ENCODE measurements at places on chromosomes 12 and 14.
A peak's percentile ranks its signal among the peaks of the same experiment; 100 is the strongest.

DNA sequence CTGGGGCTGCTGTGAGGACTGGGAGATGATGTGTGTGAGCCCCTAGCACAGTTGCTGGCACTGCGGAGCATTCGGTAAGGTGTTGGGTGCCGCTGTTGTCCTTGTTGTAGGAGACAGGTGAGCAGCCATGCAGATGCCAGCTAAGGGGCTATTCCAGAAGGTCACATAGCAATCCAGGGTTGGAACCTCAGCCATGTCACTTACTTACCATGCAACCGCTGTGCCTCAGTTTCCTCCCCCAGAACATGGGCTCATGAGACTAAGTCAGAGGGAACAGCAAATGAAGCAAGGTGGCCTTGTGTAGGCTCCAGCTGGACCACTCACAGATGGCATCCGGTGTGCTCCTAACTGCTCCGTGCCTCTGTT lies 13.2 kb downstream of the DTX1 start:
- no peak for ATAC-seq

GRCh38 chr14:68734231-68734732 lies 58.6 kb downstream of the ZFP36L1 start:
- peak; percentile 90 for ATAC-seq

GRCh38 chr14:92646952-92647796 lies 101.3 kb downstream of the LGMN start:
- no peak for ATAC-seq

- no peak for ATAC-seq
These were observed 9.0 kb upstream of the FKBP11 start for GRCh38 chr12:48934312-48934706.

- no peak for ATAC-seq
These were observed 13.9 kb downstream of the GALNT6 start for GRCh38 chr12:51377099-51377984.

DNA sequence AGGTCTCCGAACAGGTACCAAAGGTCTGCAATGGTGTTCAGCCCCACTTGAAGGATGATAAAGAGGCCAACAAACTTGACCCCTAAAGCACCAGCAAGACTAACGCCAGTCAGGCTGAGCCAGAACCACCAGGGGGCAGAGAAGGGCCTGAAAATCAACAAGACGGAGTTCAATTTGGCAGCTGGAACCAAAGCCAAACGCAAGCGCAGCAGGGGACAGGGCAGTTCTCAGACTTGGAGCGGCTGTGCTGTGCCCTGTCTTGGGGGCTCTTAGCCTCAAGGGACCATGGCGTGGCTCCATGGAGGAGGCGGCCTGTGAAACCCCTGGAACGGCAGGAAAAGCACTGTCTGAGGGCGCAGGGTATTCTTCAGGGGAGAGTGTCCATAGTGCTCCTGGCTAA lies 19.6 kb downstream of the POMT2 start:
- ATAC-seq = no peak

GRCh38 chr12:54039417-54040147 lies 6.7 kb downstream of the HOXC5 start:
- no peak for ATAC-seq

DNA sequence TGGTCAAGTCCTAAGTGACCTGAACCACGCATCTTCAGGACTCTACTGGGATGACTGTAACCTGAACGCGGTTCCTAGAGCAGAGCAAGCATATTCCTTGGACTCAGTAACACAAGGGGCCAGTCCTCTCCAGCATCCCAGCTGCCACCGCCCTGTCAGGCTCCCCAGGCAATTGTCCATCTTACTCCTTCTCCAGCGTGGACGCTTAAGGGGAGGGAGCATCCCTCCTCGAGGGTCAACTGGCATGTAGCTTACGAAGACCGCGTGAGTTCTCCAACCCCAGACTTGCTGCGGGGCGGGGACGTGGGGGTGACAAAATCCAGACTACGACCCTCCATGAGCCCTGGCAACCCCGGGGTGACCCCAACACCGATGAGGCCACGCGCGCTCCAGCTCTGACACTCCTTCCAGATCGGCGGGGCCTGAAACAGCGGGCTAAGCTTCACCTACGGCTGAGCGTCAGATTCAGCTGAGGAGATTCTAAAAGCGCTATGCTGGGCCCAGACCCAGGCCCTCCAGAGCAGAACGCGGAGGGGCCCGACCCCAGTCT lies 846 bp upstream of the MTHFD1 start:
- ATAC-seq = peak; percentile 40

- ATAC-seq = no peak
These were observed 209.0 kb upstream of the FBXO33 start for GRCh38 chr14:39641224-39641623.

DNA sequence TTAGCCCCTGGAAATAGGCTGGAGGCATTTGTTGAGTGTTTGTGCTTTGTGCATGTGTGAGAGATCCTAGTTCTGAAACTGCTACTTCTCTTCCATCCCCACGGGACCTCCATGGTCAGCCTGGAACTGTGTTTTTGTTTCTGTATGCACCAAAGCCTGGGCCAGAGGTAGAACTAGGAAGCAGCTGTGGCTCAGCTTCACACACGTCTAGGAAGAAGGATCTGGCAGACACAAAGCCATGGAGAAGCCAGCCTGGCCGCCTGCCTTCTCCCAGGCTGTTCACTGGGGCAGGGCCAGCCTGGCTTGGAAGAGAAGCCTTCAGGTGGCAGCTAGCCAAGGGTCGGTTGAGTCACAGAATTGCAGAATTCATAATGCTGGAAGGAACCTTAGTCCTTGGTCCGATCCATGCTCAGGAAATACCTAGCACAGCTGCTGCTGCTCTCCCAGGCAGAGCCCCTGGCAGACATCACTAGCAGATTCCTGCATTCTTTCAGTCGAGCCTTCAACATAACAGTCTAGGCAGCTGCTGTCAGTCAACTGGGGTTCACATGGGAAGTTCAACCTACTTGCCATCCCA lies 27.0 kb downstream of the RIN3 start:
- no peak for ATAC-seq

DNA sequence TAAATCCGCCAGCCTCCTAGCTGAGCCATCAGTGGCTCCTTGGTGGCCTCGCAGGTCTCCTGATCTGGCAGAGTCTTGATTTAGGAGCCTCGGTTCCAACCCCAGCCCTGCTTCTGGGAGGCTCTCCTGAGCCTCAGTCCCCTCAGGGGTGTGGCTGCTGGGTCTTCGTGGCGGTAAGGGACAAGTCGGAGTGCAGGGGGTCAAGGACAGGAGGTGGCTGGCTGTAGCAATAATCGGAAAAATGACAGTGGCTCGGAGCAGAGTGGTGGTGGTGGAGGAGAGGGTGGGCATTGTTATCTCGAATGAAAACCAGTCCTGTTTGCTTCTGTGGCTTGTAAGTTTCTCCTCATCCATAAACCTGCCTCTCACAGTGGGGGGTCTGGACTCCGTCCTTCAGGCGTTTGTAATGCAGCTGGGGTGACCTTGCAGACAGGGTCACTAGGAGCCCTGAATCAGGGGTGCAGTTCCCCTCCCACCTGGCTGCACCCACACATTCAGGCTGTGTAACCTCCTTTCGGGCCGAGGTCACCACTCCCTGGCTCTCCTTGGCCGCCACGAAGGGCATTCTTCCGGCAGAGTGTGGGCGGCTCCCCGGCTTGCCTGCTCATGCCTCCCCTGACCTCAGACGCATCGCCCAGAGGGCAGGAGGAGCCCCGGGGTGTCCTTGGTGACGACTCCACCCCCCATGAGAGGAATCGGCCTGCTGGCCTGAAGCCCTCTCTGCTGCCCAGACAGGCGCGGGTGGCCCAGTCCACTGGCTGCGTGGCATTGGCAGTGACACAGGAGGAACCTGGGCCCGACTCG lies 8.1 kb downstream of the BCL7A start:
- no peak for ATAC-seq

DNA sequence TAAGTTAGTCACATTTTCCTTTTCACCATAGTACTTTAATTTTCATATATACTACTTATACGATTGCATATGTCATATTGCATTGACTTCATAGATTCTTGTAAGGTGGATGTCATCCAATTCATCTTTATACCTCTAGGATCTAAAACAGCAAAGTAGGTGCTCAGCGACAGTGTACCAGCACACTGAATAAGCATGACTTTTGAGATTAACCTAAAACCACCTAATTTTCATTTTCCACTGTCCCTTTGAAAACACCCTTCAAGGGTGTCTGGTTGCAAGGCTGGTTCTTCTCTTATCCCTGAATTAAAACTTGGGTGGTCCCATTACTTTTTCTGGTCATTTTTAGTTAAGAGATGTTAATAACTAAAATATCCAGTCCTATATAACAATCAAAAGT lies 4.4 kb downstream of the GPR19 start:
- no peak for ATAC-seq

DNA sequence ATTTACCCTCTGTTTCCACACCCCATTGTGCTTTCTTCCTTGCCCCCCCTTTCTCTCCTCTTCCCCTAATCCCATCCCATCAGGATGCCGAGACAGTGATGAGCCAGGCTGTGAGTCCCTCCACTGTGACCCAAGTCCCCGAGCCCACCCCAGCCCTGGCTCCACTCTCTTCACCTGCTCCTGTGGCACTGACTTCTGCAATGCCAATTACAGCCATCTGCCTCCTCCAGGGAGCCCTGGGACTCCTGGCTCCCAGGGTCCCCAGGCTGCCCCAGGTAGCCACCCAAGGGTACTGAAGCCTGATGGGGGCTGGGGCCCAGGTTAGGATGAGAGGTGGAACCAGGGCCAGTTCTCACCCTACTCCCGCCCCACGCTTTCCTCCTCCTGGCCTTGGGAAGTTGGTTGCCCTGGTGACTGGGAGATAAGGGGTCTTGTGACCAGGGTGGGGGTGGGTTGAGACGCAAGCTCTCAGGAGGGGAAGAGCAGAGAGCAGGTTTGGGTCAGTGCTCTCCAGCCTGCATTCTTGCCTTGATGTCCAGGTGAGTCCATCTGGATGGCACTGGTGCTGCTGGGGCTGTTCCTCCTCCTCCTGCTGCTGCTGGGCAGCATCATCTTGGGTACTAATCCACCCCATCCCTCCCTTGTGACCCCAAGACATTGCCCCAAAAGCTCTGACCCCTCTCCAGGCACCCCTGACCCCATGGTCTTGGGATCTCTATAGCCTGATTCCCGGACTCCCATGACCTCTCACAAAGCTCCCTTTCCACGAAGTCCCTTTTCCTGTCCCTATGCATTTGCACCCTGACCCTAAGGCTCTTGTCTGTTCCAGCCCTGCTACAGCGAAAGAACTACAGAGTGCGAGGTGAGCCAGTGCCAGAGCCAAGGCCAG lies 1.2 kb downstream of the AMHR2 start:
- no peak for ATAC-seq

DNA sequence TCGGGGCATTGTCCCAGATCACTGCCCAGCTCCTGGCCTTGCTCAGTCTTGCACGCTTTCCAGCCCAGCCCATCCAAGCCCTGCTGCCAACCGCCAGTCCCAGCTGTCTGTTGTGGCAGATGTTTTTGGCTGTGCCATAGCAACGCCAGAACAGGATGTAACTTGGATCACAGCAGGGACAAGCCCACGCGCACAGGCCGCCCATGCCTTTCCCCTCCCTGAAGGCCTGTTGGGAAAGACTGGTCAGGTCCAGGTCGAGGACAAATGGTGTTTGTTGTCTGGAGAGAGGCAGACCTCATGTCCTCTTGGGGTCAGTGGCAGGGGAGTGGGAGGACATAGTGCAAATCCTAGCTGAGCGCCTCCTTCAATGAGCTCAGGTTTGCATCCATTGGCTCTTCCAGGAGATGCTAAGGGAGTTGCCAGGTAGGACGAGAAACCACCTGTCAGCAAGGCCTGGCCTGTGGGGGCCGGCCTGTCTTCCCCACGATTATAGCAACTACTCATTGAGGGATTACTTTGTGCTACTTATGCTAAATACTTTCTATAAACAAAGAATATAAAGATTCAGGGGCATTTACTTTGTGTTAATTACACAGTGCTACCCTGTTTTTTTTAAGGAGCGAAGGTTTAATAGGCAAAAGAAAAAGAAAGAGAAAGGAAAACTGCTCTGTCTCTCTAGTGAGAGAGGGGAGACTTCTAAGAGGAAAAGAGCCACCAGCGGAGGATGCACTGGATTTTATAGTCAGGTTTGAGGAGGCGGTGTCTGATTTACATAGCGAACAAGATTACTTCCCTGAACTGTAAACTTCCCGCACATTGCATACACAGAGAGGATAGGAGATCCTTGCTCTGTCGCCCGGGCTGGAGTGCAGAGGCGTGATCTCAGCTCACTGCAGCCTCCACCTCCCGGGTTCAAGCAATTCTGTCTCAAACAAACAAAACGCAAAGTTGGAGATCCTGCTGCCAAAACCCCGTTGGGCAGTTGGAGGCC lies 42.8 kb upstream of the CORO1C start:
- no peak for ATAC-seq

DNA sequence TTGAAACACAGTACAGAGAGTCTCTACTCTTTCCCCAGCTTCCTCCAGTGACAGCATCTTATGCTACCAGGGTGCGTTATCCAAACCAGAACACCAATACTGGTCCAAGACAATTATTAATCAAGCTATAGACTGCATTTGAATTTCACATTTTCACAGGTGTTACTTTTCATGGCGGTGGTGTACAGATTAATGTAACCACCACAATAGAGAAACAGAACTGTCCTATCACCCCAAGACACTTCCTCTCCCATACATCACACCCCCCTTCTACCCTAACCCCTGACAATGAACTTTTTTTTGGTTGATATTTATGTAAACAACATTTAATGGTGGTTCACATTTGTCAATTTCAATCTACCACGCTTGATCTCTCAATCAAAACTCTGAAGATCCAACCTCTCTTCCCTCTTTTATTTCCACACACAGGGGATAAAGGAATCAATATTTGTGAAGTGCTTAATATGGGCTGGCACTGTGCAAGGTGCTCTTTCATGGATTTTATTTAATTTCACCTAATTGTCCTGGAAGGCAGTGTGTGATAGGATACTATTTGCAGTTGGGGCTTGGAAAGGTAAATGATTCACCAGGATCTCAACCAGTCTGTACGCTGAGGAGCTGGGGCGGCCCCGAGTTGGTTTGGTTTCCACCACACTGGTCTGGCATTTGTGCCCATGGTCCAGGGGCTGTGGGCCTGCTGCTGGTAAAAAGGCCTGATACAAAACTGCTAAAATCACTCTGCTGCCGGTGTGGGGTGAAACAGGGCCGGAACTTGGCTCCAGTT lies 54.6 kb upstream of the DICER1 start:
- no peak for ATAC-seq

GRCh38 chr12:78470354-78471195 lies 394.0 kb upstream of the SYT1 start:
- ATAC-seq = no peak

Measured in activated CD4-positive, CD25-positive, alpha-beta regulatory T cell treated with anti-CD3 and anti-CD28 coated beads, Interleukin-2, amount 50 U/mL, for 24 hours (primary cell).